Stimulated activated CD4-positive, alpha-beta T cell treated with anti-CD3 and anti-CD28 coated beads, Interleukin-1b, Interleukin-23, amount 100 ng/mL, for 48 hours (primary cell): ENCODE measurements at places on chromosomes 1 and 21.

- DNase-seq: no peak
Measured at GRCh38 chr1:116230712-116231111, 119.5 kb downstream of the MAB21L3 start.

DNA sequence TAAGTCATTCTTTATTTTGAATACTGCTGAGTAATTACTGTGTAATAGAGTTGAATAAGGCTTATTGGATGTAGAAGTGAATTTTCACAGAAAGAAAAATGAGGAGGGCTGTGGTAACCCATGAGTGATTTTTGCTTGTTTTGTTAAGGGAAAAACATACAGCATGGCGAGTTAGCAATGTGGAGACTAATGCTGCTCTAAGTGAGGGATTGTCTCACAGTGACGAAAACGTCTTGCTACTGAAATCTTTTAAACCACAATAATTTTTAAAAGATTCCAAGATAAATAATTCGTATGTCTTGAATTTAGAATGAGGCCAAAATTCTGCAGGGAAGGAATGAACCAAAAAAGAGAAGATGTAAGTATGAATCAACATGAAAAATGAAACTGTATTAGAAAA is 16.2 kb upstream of the PLA2G4A start:
- DNase-seq: no peak

DNA sequence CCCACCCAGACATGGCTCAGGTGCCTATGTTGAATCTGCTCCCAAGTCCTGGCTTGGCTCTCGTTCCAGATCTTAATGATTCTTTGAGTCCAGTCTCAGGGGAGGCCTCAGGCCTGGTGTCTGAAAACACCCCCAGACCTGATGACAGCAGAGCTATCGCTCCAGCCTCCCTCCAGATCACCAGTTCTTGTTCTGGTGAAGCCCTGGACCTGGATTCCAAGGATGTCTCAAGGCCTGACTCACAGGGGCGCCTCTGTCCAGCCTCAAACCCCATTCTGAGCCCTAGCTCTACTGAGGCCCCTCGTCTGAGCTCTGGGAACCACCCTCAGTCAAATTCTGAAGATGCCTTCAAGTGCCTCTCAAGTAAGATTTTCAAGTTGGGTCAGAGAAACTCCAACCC is 11.4 kb downstream of the MROH7 start:
- no peak for DNase-seq

DNA sequence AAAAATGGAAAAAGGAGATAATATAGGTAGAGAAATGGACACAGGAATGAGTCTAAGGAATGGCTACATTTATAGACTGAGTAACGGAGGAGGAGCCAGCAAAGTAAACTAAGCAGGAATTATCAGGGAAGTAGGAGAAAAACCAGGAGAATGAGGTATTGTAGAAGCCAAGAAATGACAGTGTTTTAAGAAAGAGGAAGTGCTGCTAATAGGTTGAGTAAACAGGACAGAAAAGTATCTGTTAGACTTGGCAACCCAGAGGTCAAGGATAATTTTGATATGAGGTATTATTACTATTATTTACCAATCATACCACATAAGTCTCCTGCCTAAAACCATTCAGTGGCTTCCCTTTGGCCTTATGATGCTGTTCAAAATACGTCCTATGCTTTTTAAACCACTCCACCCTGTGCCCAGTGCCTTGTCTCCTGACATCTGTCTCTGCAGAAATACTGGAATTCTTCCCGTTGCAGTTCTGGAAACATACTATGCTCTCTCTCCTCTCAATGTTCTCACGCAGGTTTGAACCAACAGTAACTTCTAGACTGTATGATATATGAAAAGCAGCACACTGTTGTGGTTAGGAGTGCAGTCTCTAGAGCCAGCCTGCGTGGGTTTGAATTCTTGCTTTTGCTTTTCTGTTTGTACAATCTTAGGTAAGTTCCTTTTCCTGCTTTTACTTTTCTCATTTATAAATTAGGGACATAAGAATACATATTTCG is 24.6 kb upstream of the NEK7 start:
- DNase-seq: no peak

- DNase-seq: peak; percentile 96
Measured at GRCh38 chr1:2227346-2228156, 568 bp upstream of the SKI start.
